ENCODE measurements at places on chromosomes 4 and X. TPM values are rescaled to one million over a fixed set of nuclear protein-coding genes. Genes with fewer than 3 reads are reported as not detected.
A peak's percentile ranks its signal among the peaks of the same experiment; 100 is the strongest.

Gene RADX
- total RNA-seq = 2.9 TPM

DNA sequence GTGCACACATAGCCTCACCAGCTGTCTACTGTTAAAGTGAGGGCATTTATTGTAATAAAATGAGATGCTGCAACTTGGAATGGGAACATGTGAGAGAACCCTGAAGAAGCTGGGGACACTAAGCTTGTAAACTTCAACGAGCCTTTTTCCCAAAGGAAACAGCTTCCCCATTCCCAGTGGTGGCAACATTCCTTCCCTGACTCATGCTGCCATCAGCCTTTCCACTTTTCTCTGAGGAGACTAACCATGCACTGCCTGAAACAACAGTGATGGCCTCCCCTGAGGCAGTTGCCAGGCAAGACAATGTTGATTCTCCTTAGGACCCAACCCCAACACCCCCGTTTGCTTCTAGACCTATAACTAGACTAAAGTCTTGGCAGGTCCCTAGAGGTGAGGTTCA, 928.3 kb downstream of the GLUD2 start:
- no peaks in the 10 kb centered on the region for H3K36me3 ChIP-seq
- DNase-seq = no peak
- H3K4me3 ChIP-seq = no peak overlapping the region
- no peaks in the 10 kb centered on the region for H3K4me1 ChIP-seq
- no peaks in the 10 kb centered on the region for H3K27me3 ChIP-seq
- no peak overlapping the region for H3K27ac ChIP-seq

DNA sequence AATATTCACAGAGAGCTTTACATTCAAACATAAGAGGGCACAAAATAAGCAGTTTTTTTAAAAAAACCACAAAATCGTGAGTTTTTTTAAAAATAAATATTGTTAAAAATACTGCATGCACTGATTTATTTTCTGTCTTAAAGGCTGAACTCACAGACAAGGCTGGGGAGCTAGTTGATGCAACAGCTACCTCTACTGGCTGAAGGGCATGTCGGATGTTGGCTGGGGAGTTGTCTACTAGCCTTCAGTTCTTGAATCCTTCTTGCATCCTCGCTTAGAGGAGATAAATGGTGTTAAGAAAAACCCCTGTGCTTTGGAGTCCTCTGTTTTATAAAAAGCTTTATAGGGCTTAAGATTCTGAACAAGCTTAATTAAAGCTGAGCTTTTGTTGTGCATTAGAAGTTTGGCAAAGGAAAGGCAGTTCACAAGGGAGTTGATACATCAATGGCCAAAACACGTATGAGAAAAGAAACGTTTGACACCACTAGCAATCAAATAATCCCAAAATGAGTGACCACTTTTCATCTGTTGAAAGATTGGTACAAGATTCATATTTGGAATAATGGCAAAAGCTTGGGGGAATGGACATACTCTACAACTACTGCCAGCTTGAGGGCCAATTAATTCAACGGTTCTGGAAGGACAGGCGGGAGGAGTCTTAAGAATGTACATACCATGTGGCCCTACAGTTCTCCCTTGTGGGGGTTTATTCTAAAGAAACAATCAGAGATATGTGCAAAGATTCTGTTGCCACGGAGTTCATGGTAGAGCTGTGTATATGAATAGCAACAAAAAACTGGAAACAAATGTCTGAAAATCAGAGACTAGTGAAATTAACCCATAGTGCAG, 94.7 kb downstream of the SEL1L3 start:
- H3K27ac ChIP-seq = no peak overlapping the region
- peak; percentile 56 for DNase-seq
- peaks cover 9% of the 10 kb centered on the region for H3K4me1 ChIP-seq
- no peaks in the 10 kb centered on the region for H3K27me3 ChIP-seq
- no peak overlapping the region for H3K4me3 ChIP-seq

- H3K36me3 ChIP-seq = no peaks in the 10 kb centered on the region
- H3K27ac ChIP-seq = no peak overlapping the region
- peaks cover 11% of the 10 kb centered on the region for H3K4me1 ChIP-seq
- peaks cover 29% of the 10 kb centered on the region for H3K27me3 ChIP-seq
Measured at GRCh38 chr4:7487502-7487901, 52.8 kb upstream of the PSAPL1 start.

Gene SHROOM2
- total RNA-seq = 12.5 TPM

DNA sequence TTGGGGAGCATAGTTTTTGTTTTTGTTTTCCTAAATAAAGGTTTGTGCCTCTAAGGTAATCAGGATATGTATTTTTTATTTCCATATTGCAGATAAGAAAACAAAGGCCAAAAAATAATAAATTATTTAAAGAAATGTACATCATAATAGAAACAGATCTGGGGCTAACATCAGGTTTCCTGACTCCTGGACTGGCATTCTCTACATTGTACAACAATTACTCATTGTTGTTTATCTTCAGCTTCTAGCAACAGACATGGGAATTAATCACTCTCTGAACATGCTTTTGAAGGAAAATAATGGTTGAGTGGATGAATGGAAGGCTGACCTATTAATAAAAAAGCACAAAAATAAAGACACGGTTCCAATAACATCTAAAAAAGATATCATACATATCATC, 146.2 kb downstream of the KCNIP4 start:
- H3K4me3 ChIP-seq = no peak overlapping the region
- no peak for DNase-seq
- peaks cover 3% of the 10 kb centered on the region for H3K4me1 ChIP-seq
- no peaks in the 10 kb centered on the region for H3K27me3 ChIP-seq
- H3K27ac ChIP-seq = no peak overlapping the region

DNA sequence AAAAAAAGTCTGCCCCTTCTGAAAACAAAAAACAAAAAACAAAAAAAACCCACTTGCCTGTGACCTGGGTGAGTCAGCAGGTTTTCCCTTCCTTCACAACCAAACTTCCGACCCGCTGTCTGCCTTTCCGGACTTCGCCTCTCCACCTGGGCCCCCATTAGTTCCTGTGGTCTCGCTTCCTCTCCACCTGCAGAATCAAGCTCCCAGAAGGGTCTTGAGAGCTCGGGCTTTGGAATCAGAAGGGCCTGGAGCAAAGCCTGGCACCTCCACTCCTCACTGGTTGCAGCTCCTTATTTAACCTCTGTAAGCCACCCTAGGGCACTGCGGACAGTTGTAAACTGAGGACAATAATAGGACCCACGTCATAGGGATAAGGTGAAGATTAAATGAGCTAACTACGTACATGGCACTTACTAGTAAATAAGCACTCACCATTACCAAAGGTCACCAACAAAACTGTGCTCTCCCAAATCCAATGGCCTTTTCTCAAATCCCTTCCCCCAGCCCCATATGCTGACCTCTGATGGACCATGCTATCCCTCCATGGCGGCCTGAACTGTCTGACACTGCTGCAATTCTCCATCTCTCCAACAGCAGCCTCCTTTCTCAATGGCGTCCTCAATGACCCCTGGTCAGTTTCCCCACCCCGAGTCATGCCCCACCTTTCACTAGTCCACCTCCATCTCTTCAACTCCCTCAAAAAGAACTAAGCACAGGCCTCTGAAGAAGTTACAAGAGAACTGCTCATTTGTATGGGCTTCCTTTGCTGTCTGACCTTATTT, 64.2 kb downstream of the IRF2 start:
- H3K36me3 ChIP-seq = peaks cover 32% of the 10 kb centered on the region
- no peaks in the 10 kb centered on the region for H3K27me3 ChIP-seq
- no peak for DNase-seq
- H3K4me3 ChIP-seq = no peak overlapping the region
- H3K4me1 ChIP-seq = peaks cover 23% of the 10 kb centered on the region

GRCh38 chrX:67665583-67665982, 121.8 kb downstream of the AR start:
- peaks cover 2% of the 10 kb centered on the region for H3K36me3 ChIP-seq
- H3K27ac ChIP-seq = no peak overlapping the region
- no peak overlapping the region for H3K4me3 ChIP-seq
- H3K27me3 ChIP-seq = no peaks in the 10 kb centered on the region
- no peak for DNase-seq
- H3K4me1 ChIP-seq = no peaks in the 10 kb centered on the region

DNA sequence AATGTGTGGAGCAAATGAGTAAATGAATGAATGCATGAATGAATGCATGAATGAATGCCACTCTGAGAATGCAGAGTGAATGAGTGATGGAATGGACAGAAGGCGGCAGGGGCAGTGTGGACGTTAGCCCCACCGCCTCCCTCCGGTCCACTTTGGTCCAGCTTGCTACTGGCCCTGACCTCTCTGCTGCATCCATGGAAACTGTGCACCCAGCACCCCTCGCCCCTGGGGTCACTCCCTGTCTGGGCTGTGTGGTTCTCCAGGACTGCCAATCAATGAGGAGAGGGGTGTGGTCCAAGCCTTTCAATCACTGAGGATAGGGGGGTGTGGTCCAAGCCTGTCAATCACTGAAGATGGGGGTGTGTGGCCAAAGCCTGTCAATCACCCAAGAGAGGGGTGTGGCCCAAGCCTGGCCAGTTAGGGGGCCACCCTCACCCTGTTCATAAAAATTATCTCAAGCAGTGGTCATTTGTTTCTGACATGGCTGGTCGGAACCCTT, 39.2 kb upstream of the ASMTL start:
- no peak overlapping the region for H3K4me3 ChIP-seq
- no peaks in the 10 kb centered on the region for H3K36me3 ChIP-seq
- H3K27me3 ChIP-seq = no peaks in the 10 kb centered on the region
- no peak overlapping the region for H3K27ac ChIP-seq
- DNase-seq = no peak

Gene LRAT
- 22.9 TPM for total RNA-seq

GRCh38 chrX:128781506-128781905, 729.3 kb upstream of the ACTRT1 start:
- H3K4me3 ChIP-seq = no peak overlapping the region
- no peak for DNase-seq
- H3K27me3 ChIP-seq = no peaks in the 10 kb centered on the region
- H3K36me3 ChIP-seq = no peaks in the 10 kb centered on the region

- peaks cover 5% of the 10 kb centered on the region for H3K4me1 ChIP-seq
- H3K36me3 ChIP-seq = peaks cover 3% of the 10 kb centered on the region
- peak overlapping the region; percentile 73 for H3K4me3 ChIP-seq
Measured at GRCh38 chrX:106177106-106177981, 9.2 kb downstream of the PWWP3B start.

DNA sequence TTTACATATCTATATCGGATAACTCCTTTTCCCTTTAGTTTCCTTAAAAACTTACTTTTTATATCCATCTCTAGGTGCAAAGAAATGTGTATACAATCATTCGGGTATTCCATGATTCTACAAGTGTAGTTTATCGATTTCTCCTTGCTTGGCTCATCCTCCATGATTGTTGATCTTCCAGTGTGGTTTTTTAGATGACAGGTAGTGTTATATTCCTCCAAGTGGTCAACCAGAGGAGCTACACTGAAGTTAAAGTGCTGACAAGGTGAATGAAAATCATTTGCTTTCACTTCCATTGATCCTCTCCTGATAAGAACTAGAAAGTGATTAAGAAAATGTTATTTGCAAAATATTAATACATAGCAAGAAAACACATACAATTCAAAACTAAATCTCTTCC, 38.5 kb downstream of the TMEM156 start:
- H3K27me3 ChIP-seq = no peaks in the 10 kb centered on the region
- H3K27ac ChIP-seq = no peak overlapping the region
- DNase-seq = no peak

DNA sequence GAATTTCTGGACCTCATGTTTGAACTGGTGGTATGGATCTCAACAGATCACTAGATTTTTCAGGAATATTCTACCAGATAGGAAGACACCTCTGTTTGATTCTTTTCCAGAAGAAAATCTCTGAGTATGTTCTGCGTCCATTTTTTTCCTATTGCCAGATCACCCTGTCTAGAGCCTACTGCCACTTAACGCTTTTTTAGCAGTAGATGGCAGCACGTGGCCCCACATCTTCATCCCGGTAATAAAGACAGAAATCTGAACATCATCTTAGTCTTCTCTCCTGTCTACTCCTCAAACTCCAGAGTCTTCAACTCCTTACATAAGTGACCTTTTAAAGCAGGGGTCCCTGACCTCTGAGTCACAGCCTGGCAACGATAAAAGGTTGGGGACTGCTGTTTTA, 184.7 kb downstream of the TMA16 start:
- H3K4me3 ChIP-seq = no peak overlapping the region
- H3K27me3 ChIP-seq = peaks cover under 1% of the 10 kb centered on the region
- no peaks in the 10 kb centered on the region for H3K4me1 ChIP-seq
- no peak overlapping the region for H3K27ac ChIP-seq
- DNase-seq = no peak
